SJSA1 (cell line): ENCODE measurements at places on chromosomes 12 and 14. TPM values are rescaled to one million over a fixed set of nuclear protein-coding genes. Genes with fewer than 3 reads are reported as not detected.

- H3K27me3 ChIP-seq = no peaks in the 10 kb centered on the region
- peaks cover 16% of the 10 kb centered on the region for H3K36me3 ChIP-seq
- peaks cover 16% of the 10 kb centered on the region for H3K4me1 ChIP-seq
These were observed 1.4 kb downstream of the MMAB start for GRCh38 chr12:109571773-109572505.

GRCh38 chr12:110928700-110929099 is 8.3 kb upstream of the MYL2 start:
- DNase-seq = no peak
- H3K4me3 ChIP-seq = no peak overlapping the region
- no peak overlapping the region for H3K27ac ChIP-seq
- H3K27me3 ChIP-seq = no peaks in the 10 kb centered on the region; the same call in 1 of the 2 replicates
- no peaks in the 10 kb centered on the region for H3K4me1 ChIP-seq

GRCh38 chr14:88521818-88522217 is 33.0 kb downstream of the PTPN21 start:
- H3K27ac ChIP-seq = no peak overlapping the region
- H3K4me3 ChIP-seq = no peak overlapping the region
- peaks cover 11% of the 10 kb centered on the region for H3K4me1 ChIP-seq
- peaks cover 33% of the 10 kb centered on the region for H3K36me3 ChIP-seq

- H3K36me3 ChIP-seq = no peaks in the 10 kb centered on the region
- no peaks in the 10 kb centered on the region for H3K4me1 ChIP-seq
- no peaks in the 10 kb centered on the region; the same call in 1 of the 2 replicates for H3K27me3 ChIP-seq
These were observed 59.4 kb upstream of the TUNAR start for GRCh38 chr14:95817271-95817670.

PDZRN4 gene
- total RNA-seq = not detected in 2 replicates
